ENCODE measurements at places on chromosomes 3 and 15.

GRCh38 chr3:121482660-121483059, 63.1 kb downstream of the POLQ start:
- H3K4me1 ChIP-seq = no peaks in the 10 kb centered on the region
- no peaks in the 10 kb centered on the region for H3K27me3 ChIP-seq
- DNase-seq = no peak
- H3K4me3 ChIP-seq = no peak overlapping the region
- H3K36me3 ChIP-seq = peaks cover 7% of the 10 kb centered on the region

DNA sequence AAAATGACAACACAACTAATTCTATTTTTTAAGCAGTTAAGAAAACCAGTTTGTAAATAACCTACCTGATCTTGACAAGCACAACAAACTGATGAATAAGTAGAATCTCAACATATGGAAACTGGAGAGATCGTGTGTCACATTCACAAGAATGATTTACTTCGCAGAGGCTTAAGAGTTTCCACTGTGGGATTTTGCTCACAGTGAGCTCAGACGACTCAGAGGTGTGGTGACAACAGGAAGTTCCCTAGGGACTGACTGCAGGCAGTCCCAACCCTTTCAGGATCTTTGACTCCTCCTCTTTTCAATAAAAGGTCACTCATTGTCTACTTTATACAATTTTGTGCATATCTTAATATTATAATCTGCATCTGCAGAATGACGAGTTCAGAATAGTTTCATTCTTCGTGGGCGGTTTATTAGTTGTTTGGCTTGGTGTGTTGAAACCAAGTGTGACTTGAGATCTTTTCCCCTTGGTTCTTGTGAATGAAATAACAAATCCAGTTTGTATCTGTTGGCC, at the start of gene LIPH:
Gene LIPH (minus strand): TSS at position 231 of the 520 bp plus-strand sequence. CDS start 117 bp downstream, at position 114.
- H3K36me3 ChIP-seq = no peaks in the 10 kb centered on the region
- no peak within 1 kb of the TSS for H3K4me3 ChIP-seq
- peaks cover 5% of the 10 kb centered on the region for H3K4me1 ChIP-seq
- H3K27me3 ChIP-seq = no peaks in the 10 kb centered on the region
- DNase-seq = no peak
- no peak within 1 kb of the TSS for H3K27ac ChIP-seq

DNA sequence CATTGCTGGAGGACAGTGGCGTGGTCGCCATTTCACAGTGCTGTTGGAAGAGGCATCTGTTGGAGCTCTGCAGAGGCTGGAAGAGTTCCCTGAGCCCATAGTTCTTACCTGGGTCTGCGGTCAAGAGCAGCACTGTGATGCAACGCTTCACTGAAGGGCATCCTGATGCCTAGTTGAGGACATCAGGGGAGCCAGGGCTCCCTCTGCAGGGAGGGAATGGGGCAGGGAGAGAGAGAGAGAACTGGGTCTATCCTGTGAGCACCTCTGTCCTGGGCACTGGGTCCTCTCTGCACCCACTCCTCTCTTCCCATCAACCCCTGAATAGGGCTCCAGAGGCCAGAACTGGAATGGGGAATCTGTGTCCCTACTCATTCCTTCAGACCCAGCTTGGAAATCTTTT, 23.9 kb upstream of the MOBP start:
- DNase-seq = no peak
- H3K4me3 ChIP-seq = no peak overlapping the region
- H3K4me1 ChIP-seq = no peaks in the 10 kb centered on the region
- no peaks in the 10 kb centered on the region for H3K27me3 ChIP-seq

DNA sequence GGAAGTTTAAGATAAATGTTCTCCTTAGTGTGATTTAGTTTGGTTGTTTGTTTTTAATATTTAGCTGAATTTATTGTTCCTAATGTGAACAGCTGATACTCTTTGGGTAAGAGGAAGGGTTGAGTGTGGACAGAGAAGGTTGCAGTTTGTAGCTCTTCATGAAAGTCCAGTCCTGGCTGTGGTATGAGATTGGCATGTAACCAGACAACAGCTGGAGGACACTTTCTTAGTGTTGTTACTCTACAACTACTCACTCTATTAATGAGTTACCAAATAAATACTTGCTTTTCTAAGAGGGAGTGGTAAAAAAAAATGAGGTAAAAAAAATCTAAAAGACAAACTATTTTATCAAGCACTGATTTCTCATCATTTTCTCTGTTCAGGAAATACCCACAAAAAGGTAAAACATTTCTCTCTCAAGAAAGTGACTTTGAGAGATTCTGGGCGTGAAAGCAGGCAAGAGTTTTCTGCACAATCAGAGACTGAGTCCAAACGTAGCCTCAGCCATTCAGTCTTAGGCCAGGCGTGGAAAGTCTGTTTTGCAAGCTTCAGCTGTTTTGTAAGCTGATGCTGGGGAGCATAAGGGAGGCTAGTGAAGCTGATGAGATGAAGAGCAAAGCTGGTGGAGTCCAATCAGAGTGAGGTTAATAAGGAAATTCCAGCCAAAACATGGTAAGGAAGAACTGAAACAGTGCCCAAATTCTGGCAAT, 138.5 kb upstream of the ARPP21 start:
- H3K36me3 ChIP-seq = no peaks in the 10 kb centered on the region
- DNase-seq = no peak
- H3K4me1 ChIP-seq = peaks cover 7% of the 10 kb centered on the region
- no peak overlapping the region for H3K4me3 ChIP-seq
- H3K27ac ChIP-seq = no peak overlapping the region

GRCh38 chr3:68256635-68257223, 602.3 kb upstream of the SUCLG2 start:
- H3K4me3 ChIP-seq = no peak overlapping the region
- H3K27me3 ChIP-seq = peaks cover 3% of the 10 kb centered on the region
- no peak for DNase-seq
- H3K36me3 ChIP-seq = no peaks in the 10 kb centered on the region
- no peak overlapping the region for H3K27ac ChIP-seq
